Adrenal gland (tissue), 19 donors: ENCODE measurements at places on chromosomes 7 and 10.

DNA sequence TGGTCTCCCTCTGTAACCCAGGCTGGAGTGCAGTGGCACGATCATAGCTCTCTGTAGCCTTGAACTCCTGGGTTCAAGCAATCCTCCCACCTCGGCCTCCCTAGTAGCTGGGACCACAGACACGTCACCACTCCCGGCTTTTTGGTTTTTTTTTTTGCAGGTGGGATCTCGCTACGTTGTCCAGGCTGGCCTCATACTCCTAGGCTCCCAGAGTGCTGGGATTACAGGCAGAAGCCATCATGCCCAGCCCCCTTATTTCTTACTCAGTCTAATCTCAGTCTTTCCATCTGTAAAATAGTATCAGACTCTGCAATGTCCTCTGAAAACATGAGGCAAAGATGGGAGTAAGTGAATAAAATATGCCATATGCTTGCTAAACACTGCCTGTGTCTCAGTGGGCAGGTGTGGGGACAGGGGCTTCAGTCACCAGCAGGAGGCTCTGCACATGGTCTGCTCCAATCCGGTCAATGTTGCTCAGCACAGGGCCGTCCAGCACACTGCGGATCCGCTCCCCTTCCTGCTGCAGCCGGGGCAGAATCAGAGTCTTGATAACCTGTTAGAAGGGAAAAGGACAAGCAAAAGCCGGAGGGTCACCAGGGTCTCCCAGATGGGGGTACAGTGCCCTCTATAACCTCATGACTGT lies 8.2 kb downstream of the AP4M1 start:
- no peak for DNase-seq

DNA sequence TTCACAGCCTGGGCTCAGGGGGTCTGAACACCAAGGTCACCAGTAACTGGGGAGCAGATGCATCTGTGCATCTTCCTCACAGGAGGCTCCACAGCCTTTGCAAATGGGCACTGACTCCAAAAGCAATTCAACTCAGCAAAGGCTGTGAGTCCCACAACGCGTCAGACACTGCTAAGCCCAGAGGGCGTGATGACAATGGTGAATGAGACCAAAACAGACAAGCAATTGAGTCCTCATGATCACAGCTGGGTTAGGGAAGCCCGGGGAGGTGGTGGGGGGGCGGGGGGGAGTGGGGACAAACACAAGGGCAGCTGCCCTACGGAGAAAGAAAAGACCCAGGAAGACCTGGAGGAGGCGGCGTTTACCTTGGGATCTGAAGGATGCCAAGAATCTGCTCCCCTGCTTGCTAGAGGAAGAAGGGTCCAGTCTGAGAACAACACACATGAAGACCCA lies 61.6 kb upstream of the RNF32 start:
- DNase-seq: no peak

- no peak for DNase-seq
Measured at GRCh38 chr7:12895296-12895695, 207.9 kb downstream of the ARL4A start.

- no peak for DNase-seq
Measured at GRCh38 chr7:77561352-77561751, 24.3 kb downstream of the PTPN12 start.

DNA sequence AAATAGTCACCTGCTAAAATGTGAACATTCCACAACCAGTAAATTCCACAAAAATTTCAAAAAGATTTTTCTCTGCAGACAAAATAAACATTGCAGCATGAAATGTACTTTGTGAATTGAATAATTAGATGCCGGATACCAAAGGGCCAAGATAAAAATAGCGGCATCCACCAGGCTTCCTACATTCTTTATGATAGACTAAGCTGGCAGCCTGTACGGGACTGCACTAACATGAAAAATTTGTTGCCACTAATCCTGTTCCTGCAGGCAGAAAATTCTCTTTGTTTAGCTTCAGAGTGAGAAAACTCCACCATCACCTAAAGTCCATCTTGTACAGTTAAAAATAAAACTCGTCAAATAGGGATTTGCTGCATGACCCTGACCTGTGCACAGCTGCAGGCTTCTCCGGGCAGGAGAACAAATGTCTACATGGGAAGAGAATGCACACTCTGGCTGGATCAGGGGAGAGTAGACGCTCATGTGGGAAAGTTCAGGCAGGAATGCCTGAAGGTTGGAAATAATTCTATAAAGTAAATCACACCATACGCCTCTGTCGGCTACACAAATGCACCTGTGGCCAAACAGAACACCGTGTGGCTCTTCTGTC lies 15.6 kb upstream of the ADO start:
- no peak for DNase-seq

GRCh38 chr10:67936416-67936815 lies 52.0 kb downstream of the SIRT1 start:
- no peak for DNase-seq

DNA sequence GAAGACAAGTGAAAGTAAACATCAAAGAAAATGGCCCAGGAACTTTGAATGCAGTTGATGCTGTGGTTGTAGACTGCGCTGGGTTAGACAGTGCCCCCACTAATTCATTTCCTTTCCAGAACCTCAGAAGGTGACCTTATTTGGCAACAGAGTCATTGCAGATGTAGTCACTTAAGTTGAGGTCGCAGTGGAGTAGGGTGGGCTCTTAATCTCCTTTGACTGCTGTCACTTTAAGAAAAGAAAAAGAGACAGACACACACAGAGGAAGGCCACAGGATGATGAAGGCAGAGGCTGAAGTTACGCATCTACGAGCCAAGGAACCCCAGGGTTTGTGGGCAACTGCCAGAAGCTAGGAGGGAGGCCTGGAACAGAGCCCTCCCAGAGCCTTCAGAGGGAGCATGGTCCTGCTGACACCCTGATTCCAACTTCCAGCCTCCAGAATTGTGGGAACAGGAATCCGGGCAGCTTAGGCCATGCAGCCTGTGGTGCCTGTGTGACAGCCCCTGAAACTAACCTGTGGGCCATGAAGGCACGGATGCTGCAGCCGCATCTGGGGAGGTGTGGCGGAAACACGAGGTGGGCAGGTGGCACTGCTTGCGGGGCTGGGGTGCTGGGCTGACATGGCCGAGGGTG lies 107.6 kb downstream of the PRKAG2 start:
- DNase-seq: no peak

DNA sequence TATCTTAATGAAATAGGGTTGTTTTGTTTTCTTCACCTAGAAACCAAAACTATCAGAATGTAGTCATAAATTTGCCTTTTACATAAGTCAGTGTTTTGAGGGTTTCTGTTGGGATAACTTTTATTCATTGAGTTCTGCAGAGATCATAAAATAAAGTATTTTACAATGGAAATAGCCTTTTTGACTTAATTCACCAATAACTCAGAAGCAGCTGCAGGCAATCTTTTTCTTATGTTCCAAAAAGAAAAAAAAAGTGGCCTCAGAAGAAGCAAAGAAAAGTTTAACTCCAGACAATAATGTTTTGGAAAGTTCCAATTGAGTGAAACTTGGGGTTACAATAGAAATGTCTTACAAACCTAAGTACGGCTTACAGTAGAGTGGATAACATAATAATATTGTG lies 491.7 kb upstream of the NRP1 start:
- DNase-seq: no peak

DNA sequence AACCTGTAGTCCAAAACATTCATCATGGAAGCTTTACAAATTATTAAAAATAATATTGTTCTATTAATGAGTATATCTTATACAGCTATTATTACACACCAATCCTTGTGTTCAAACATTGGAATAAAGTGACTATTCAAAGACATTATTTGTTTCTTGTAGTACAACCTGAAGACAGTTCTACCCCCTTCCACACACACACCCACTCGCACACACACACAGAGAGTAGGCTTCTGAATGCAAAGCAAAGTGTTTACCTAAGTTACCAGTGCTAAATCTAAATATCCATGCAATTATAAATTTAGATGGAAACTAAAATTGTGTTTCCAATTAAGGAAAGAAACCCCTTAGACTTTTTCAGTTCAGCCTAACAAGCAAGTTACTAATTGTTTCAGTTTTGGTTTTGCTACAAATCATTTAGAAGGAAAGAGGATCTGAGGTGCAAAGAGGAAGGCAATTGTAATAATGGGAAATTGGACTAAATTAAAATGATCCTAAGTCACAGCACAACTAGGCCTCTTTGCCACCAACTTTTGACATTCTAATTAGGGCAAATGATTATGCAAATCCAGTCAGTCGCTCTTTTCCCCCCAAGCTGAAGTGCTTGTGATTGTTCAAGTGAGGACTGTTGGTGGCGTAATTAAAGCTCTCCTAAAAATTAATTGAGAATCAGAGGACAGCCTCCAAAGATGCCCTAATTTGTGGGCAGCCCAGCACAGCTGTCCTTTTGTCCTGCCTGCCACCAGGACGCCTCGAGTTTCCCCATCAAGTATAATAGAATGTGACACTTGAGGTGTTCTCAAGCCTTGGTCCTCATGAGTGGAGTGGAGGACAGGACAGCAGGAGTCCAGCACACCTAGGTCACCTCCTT lies 19.9 kb upstream of the ATOH7 start:
- DNase-seq: no peak

DNA sequence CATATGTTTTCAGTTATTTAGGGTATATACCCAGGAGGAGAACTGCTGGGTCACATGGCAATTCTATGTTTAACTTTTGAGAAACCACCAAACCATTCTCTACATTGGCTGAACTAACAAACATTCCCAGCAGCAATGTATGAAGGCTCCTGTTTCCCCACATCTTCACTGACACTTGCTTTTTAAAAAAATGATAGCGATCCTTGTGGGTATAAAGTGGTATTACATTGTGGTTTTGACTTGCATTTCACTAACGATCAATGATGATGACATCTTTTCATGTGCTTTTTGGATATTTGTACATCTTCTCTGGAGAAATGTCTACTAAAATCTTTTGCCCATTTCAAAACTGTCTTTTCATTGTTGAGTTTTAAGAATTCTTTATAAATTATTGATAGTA lies 51.2 kb upstream of the ANAPC16 start:
- no peak for DNase-seq

GRCh38 chr10:118904286-118904685 lies 125.2 kb upstream of the NANOS1 start:
- no peak for DNase-seq

GRCh38 chr7:132149436-132150304 lies 426.6 kb downstream of the PLXNA4 start:
- no peak for DNase-seq

DNA sequence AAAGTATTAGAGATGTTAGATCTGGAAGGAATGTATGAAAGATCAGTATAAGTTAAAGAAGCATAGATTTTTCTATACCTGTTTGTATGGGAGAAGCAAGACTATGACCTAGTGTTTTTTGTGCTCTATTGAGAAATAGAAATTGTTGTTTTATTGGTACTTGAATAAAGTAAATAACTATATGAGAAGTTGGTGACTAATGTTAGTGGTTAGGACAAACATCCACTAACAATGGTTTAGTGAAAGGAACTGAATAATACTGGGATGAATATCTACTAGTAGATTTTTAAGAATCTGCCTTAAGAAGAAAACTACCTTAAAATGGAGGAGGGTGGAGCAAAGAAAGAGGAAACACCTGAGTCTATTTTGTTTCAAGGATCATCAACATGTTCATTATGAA lies 521.1 kb upstream of the POT1 start:
- no peak for DNase-seq

- DNase-seq: no peak
Measured at GRCh38 chr10:44733501-44734488, 177.3 kb upstream of the TMEM72 start.

DNA sequence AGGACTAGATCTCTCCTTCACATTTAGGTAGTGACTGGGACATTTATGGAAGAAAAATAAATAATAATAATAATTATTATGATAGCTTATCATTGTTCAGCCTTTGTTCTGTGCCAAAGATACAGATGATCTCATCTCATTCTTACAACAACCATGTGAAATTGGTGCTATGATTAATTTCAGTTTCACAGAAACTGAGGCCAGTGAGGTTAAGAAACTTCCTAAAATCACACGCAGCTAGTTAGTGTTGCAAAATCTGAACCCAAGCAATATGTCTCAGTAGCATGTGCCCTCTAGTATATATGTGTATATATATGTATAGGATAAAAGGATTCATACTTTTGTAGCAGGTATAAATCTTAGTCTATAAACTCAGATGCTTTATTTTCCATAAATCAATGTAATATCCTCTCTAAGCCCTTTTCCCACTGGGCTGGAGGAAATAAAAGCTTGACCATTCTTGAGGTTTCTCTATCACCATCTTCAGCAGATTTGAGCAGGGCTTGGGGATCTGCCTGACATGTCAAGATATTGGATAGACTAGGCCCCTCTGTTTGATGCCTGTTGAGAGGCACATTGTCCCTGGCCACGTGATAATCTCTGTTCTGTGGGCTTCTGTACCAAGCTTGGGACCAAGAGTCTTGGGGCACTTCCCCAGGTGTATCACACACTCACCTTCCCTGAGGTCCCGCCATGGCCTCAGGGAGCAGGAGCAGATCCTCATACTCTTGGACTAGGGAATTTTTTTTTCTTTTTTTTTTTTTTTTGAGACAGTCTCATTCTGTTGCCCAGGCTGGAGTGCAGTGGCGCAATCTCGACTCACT lies 172.6 kb upstream of the NRP1 start:
- DNase-seq: no peak

DNA sequence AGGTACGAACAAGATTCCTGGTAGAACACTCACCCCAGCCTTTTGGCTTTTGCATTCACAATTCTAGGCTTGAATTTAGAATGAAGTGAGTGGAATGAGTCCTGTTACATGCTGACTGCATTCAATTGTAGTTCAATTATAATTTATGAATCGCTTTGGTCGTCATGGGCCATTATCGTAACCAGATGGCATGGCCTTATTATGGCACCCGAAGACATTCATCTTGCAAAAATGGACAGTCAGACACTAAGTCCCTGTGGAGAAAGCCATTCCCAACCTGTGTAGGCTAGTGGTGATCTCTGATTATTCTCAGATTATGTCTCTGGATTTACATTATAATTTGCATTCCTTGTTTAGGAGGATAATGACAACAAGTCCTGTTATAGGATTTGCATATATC lies 292.4 kb upstream of the NPSR1 start:
- DNase-seq: no peak

- DNase-seq: no peak
Measured at GRCh38 chr7:4066626-4067475, 615.2 kb upstream of the FOXK1 start.

GRCh38 chr10:101867931-101868330 lies 24.3 kb upstream of the KCNIP2 start:
- DNase-seq: no peak

DNA sequence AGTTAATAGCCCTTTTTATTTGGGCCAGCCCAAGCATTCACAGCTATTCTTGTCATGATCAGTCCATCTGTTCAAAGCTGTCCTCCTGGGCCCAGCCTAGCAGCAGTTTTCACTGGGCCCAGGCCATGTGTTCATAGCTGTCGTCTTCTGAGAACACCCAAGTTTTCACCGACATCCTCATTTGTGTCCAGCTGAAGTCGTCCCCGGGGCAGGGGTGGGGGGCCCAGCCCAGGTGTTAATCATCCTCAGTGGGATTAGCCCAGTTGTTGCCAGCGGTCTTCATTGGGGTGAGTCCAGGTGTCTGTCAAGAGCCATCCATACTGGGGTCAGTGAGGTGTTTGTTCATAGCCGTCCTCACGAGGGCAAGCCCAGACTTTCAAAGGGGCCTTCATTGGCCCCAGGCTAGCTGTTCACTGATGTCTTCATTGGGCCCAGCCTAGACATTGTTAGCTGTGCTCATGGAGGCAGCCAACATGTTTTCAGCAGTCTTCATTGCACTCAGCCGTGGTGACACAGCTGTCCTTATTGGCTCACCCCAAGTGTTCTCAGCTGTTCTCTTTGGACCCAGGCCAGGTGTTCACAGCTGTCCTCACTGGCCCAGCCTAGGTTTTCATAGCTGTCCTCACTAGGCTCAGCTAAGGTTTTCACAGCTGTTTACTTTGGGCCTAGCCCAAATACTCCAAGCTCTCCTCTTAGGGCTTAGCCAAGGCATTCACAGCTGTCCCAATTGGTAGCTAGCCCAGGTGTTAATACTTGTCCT lies 10.0 kb downstream of the FRG2B start:
- DNase-seq: no peak
